T-cell (primary cell): ENCODE measurements at places on chromosomes 4 and X. TPM values are rescaled to one million over a fixed set of nuclear protein-coding genes. Genes with fewer than 3 reads are reported as not detected.

GRCh38 chrX:51893931-51894696 is 691 bp downstream of the MAGED1 start:
- DNase-seq: no peak

DNA sequence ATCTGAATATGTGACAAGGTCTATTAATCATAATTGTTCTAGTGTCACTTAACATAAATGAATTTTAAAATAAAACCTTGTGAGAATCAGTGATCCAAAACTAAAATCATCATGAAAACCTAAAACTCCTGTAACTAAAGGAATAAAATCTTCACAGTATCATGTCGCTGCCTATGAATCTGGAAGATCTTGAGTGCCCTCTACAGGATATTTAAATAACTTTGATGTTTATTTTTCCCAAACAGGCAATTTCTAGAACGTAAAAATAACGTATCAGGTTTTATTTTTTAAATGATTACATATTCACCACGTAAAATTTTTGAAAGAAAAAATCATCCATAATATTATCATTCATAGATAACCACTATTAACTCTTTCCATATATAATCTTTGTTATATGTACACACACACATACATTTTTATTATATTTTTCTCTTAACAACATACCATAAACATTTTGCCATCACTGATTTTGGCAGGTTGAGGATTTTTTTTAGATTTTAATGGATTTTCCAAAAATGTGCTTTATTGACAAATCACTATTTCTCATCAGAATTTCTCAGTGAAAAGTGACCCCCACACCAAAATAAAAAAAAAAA is 79.6 kb downstream of the COMMD8 start:
- no peak for DNase-seq

DNA sequence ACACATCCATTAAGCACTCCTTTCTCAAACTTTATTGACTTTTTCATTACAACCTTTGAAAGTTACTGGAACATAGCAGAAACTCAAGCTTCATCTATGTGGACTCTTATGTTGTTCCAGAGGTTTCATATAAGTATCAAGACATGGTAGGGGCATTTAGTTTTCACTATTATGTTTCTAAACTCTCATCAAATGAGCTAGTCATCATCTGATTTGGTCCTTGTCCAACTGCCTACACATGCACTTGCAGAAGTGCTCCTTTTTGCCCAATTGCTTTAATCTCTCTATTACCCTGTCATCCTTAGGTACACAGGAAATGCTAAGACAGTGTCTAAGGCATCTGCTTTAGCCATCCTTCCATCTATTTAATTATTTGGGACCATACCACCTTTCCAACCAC is 42.2 kb upstream of the EPGN start:
- DNase-seq: no peak

DNA sequence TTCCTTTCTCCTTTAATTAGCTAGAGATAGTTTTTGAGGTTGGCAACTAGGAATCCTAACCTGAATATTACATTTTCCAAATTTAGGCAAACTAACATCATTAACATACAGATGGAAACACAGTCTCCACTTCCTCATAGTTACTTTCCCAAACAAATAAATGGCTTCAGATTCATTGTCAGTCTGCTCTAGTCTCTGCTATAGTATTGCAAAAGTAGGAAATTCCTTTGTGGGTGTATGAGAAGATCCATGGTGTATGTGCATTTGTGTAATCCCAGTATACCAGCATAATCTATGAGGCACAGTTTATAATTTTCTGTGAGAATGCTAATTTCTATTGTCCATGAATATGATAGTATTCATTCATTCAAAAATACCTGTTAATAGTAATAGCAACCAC is 3.0 kb upstream of the NDP start:
- no peak for DNase-seq

The CCKAR gene
- total RNA-seq: not detected

The PAGE4 gene
- not detected for total RNA-seq

The CCDC120 gene
- total RNA-seq: 12.3 TPM

- DNase-seq: no peak
Observed at GRCh38 chrX:133999031-133999705, 13.8 kb upstream of the GPC3 start.

The PNMA6F gene
- not detected for total RNA-seq

- DNase-seq: no peak
Observed at GRCh38 chr4:173490256-173490655, 39.8 kb downstream of the HAND2 start.

GRCh38 chr4:143354990-143355389 is 18.3 kb downstream of the GAB1 start:
- DNase-seq: no peak

GRCh38 chr4:114103908-114104307 is 124.5 kb upstream of the ARSJ start:
- no peak for DNase-seq

- DNase-seq: no peak
Observed at GRCh38 chrX:47610511-47610910, 9.1 kb downstream of the SYN1 start.

DNA sequence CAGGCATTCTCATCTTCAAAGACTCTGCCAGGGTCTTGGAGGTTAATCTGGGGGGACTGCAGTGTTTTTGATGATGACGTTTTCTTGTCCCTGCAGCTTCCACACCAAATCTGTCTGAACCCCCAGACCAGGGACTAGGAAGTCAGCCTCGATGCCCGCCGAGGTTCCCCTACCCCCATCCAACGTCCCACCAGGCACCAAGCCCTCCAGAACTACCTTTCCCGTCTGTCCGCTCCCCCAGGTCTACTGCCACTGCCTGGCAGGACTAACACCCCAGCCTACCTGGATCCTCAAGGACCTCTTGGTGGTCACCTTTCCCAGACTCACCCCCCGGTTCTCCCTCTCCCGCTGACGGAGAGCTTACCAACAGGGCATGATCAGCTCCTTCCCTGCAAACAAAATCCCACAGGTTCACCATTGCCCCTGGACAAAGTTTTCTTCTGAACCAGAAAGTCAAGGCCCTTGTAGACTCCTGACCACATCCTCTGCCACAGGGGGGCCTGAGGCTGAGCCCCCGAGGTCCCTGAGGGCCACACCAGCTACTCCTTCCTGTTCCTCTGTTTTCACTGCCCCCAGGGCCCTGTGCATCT is 40.9 kb downstream of the HMX1 start:
- DNase-seq: no peak

The SPATA18 gene
- total RNA-seq: not detected

DNA sequence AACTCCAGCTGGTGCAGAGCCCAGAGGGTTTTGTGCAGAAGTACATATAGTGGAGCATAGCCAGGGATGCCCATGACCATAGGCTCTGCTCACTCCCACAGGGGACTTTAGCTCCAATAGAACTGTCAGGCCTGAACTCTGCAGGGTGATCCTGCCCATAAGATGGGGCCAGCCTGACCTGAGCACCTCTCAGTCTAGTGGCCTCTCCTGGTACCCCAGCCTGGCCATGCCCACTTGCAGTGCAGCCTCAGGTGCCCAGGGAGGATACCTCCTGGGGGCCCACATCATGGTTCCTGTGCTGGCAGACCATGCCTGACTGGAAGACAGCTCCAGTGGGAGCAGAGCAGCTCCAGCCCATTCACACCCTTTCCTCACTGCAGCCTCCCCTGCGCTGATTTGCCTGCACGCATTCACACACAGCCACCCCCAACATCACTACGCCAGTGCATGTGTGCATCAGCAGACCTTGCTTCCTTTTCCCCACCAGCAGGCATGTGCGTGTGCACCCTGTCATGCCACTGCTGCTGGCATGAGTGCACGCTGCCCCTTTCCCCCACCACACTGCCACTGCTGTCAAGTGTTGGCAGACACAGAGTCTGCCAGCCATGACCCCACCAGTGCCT is 53.0 kb upstream of the MMAA start:
- DNase-seq: no peak

- DNase-seq: no peak
Observed at GRCh38 chr4:158778156-158778711, 9.4 kb downstream of the FNIP2 start.

DNA sequence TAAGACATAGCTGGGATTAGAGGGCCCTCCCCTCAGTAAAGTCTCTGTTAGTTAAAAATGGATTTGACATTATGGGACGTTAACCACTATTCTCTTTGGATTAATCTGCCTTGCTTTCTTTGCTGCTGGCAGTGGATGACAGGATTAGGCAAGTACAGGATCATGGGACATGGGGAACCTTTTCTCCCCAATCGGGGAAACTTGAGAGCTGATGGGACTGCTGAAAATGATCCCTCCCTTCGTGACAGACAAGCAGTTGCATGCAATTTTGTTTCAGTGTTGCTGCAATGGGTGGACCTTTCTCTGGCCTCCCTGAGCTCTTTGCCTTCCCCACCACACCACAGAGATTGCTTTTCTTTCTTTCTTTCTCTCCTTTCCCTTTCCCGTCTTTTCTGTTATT is 120.2 kb upstream of the BANK1 start:
- DNase-seq: no peak

The MTNR1A gene
- total RNA-seq: not detected

DNA sequence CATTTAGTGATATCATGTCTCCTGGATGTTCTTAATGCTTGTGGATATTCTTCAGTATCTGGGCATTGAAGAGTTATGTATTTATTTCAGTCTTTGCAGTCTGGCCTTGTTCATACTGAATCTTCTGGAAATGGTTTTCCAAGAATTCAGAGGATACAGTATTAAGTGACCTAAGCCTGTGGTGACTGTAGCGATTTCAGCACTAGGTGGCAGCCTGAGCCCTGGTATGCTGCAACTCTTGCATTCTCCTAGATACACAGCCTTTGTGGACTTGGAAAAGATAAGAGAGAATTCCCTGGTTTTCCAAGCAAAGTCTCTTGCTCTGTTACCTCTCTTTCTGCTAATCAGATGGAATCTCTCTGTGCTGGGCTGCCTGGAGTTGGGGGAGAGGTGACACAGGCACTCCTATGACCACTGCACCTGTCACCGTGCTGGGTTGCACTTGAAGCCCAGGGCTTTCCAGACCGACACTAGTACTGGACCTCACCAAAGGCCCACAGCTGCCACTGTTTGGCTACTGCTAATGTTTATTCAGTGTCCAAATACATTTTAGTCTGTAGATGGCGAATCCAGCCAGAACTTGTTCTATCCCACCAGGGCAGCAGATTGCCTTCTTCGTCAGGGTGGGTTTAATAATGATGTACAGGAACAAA is 19.3 kb upstream of the SPIN2A start:
- peak; percentile 1 for DNase-seq

The IL21 gene
- total RNA-seq: not detected

The GLRA3 gene
- total RNA-seq: not detected

The IL15 gene
- total RNA-seq: 2.3 TPM

DNA sequence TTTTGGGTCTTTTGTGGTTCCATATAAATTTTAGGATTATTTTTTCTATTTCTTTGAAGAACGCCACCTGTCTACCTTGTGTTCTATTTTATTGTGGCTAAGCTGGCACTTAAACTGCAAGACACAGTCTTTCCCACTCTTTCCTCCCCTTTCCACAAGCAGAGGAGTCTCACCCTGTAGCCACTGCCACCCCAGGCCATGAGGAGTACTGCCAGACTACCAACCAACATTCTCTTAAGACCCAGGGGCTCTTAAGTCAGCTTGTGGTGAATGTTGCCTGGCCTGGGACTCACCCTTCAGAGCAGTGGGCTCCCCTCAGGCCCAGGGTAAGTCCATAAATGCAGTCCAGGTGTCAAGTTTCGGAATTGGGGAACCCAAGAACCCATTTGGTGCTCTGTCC is 58.0 kb upstream of the FMR1 start:
- no peak for DNase-seq

The SH3D19 gene
- 0.56 TPM for total RNA-seq

GRCh38 chrX:21989384-21989783 is 42.7 kb upstream of the PHEX start:
- no peak for DNase-seq
